ENCODE measurements at places on chromosomes 1 and 21.

DNA sequence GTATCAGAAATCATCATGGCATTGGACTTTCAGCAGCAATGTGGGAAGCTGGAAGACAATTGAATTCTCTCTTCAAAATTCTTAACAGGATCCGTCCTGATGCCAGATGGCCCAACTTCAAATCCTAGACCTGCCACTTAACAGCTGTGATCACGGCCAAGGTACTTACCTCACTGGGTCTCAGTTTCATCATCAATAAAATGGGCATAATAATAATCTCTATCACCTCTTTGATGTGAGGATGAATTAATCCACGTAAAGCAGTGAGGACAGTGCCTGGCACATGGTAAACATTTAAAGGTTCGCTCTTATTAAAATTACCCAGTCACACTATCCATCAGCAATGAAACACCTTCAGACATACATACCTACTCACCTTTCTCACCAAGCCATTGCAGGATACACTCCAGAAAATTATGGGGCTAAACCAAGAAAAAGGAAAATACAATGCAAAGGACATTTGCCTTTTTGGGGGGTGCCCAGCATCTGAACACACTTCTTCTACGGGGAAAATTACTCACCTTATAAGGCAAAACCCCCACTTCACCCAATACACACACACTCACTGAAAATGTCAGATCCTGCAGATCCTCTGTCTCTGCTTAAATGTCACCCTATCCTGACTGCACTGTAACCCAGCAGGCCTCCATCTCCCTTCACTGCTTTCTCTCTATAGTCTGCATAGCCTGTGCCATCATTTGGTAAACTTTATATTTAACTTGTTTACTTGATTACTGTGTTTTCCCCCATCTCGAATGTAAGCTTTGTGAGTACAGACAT is 21.7 kb downstream of the GLIS1 start:
- DNase-seq, result no peak

- no peak for DNase-seq
Measured at GRCh38 chr1:87506147-87506546, 177.5 kb downstream of the LMO4 start.

DNA sequence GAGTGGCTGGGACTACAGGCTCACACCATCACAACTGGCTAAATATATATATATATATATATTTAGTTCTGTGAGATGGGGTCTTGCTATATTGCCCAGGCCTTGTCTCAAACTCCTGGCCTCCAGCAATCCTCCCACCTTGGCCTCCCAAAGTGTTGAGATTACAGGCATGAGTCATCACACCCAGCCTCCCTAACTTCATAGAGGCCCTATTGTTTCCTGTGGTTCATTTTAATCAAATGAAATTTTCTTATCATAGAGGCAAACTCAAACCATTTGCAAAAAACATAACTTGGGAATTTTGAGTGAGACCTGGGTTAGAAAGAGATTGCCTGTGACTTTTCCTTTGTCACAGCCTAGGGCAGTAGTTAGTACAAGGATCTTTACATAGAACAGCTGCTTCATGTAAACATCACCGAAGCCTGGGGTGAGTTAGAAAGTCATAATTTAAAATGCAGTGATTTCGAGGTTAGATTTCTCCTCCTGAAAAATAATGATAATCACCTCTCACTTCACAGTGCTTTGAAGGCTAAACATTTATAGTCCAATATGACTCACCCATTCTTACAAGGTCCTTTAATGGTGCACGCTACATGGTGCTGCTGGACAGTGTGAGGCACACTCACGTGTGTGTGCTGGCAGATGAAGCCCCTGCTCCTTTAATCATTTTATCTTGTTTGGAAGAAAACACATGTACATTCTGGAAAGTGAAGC is 188.9 kb downstream of the RHOU start:
- DNase-seq, result no peak

GRCh38 chr1:36752431-36752830 is 269.7 kb upstream of the CSF3R start:
- DNase-seq, result no peak

DNA sequence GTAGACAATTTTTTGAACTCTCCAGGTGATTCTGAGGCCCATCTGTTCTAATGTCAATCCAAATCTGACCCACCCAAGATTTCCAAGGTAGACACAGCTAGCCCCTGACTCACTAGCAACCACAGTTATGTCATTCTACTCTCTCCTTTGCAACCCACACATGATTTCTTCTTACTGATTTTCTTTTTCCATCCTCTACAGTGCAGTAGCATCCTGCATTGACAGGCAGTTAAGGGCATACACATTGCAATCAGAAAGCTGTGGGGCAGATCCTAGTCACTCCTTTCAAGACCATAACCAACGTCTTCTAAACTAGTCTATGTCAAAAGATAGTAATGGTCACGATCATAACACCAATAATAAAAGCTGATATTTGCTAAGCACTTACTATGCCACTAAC is 54.2 kb downstream of the JAK1 start:
- DNase-seq, result no peak

DNA sequence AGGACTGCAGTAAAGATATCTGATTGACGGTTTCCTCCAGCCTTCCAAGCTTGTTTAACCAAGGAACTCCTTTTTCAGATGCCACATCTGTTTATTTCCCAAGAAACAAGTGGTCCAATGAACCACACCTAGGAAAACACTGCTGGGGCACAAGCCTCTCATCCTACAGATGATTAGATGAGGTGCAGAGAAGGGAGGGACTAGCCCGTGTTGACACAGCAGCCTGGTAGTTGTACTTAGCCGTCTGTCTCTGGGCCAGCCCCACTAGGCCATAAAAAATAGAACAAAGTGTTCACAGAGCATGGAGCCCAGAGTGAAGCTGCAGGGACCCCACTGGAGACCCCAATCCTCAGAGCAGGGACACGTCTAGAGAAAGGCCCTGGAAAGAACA is 32.1 kb downstream of the LRP8 start:
- no peak for DNase-seq

- DNase-seq, result no peak
Measured at GRCh38 chr1:161913482-161914140, 110.1 kb downstream of the OLFML2B start.

- DNase-seq, result no peak
Measured at GRCh38 chr1:28976248-28976647, 61.9 kb downstream of the EPB41 start.

- no peak for DNase-seq
Measured at GRCh38 chr1:192892934-192893333, 84.1 kb downstream of the RGS2 start.

GRCh38 chr1:221343136-221343535 is 398.8 kb downstream of the DUSP10 start:
- no peak for DNase-seq

DNA sequence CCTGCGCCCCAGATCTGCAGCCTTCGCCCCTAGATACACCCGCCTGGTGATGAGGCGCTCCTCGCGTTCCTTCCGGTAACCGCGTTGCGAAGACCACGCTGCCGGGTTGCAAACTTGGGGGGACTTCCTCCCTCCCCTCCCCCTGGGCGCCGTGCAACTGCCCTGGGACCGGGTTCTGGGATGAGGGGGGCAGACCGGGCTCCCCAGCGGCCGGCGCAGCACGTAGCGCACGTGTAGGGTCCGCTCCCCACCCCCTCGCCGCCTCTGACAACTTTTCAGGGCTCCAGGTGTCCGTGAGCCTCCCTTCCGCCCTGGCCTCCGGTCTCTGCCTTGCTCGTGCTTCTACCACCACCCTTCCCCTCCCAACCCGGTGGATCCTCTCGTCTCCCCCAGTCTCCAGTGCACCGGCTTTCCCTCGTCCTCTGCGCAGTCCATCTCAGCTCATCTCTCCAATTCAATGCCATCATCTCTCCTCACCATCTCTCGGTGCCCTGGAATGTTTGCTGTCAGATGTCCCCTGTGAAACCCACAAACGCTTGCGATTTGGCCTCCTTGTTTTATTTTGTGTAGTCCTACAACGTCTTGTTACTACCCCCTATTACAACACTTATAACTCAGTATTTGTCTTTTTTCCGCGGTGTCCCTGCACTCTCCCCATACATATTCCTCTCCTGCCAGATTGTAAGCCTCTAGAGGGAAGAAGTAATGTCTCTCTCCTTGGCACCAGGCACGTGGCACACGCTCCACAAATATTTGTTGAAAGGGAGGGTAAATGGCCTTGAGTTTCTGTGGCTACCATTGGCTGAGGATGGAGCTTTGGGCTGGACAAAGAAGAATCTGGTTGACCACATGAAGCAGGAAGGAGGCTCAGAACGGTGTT is 782 bp downstream of the PCAT6 start:
- DNase-seq, result no peak

DNA sequence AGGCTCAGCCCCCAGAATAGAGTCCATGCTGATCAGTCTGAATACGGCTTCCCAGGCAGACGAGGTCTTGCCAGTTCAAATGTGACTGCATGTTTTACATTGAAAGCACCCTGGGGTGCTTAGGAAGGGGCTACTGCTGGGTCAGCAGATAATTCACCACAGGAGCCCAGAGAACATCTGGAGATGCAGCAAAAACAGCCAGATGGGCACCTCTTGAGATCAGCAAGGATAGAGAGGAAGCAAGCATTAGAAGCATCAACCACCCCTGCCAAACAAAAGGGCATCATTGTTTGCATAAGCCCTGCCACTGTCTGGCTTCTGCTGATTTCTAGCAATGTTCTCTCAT is 403.1 kb downstream of the RRAGC start:
- no peak for DNase-seq

DNA sequence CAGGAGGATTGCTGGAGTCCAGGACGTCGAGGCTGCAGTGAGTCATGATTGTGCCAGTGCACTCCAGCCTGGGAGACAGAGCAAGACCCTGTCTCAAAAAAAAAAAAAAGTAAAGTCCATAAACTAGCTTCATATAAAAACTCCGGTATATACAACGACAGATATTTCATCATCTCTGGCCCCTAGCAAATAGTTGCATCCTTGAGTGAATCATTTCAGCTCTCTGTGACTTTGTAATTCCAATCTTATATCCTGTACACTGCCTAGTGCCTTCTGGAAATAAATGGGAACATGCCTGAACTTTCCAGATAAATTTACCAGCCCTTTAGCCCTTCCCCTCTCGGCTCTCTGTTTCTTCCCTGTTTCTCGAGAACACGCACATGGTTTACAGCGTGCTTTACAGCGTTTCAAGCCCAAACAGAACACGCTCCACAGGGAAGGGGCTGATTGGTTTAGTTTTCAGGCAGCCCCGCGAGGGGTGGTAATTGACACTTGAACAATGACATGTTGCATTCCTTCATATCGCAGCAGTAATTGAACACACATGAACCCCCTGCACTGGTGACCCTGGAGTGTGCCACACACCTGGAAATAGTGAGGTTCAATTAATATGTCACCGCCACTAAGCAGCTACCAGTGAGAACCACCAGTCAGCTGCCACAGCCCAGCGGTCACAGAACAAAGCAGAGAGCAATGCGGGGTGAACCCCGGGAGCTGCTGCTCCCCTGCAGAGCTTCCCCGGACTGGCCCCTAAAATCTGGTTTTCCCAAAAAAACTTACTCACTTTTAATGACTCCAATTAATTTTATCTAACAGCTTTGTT is 35.7 kb upstream of the SIM2 start:
- DNase-seq, result no peak

- no peak for DNase-seq
Measured at GRCh38 chr1:15158506-15159165, 5.1 kb downstream of the TMEM51 start.

DNA sequence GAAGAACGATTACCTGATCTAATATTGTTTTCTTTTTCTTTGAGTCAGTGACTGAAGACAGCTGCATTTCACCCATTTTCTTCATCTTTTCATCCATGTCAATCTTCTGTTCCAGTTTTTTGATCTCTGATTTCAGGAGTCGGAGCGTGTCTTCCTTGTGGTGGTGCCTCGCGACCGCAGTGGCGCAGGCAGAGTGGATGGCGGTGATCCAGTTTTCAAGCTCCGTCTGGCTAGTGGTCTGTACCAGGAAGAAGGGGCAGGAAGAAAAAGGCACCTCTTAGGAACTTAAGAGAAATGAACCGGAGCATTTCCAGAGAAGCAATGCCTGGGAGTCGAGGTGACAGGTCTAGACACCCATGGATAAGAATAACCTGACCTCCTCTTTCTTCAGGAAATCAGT is 118.3 kb downstream of the TIAM1 start:
- no peak for DNase-seq

DNA sequence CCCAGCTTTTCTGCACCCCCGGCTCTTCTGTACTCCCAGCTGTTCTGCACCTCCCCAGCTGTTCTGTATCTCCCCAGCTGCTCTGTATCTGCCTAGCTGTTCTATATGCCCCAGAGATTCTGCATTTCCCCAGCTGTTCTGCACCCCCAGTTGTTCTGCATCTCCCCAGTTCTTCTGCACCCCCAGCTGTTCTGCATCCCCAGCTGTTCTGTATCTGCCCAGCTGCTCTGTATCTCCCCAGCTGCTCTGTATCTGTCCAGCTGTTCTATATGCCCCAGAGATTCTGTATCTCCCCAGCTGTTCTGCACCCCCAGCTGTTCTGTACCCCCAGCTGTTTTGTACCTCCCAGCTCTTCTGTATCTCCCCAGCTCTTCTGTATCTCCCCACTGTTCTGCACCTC is 41.1 kb downstream of the UMODL1 start:
- no peak for DNase-seq

GRCh38 chr1:192846950-192847349 is 38.1 kb downstream of the RGS2 start:
- DNase-seq, result no peak

DNA sequence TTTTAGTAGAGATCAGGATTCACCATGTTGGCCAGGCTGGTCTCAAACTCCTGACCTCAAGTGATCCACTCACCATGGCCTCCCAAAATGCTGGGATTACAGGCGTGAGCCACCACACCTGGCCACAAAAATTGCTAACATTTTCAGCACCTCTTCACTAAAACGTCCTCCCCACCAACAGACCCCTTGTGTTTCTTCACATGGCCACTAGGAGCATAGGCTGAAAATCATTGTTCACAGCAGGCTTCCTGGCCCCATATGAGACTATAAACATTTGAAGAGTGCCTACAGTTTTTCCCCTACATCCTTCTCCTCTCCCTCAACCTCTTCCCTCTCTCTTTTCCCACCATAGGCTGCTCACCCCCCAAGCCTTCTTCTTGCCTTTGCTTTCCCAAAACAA is 28.0 kb upstream of the SFPQ start:
- DNase-seq, result peak; percentile 10
